GM18507 (cell line): ENCODE measurements at places on chromosomes 16 and 17.

DNA sequence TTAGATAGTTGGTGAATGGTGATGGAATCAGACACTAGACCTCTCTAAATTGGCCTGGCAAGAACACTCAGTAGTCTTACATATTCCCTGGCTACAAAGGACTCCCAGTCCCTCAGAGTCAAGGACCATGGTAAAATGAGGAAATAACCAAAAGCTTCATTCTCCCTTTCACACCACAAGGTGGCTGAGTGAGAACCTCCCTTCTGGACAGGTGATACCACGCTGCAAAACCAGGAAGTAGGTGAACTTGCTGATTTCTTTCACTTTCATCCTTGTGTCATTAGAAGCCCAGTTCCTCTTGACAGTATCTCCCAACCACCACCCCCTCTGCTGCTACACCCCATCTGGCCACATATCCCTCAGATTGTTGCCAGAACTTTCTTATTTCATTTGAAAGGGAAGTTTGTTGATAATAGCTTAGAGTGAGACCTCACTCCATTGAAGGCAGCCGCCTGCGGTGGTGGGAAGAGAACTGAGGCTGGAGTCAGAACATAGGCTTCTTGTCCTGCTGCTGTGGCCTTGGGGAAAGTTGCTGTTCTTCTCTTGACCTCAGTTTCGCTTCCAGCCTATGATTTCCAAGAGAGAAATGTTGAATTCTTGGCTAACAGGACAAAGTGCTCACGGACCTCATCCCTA is 290.6 kb upstream of the CCL2 start:
- peak; percentile 53 for DNase-seq

DNA sequence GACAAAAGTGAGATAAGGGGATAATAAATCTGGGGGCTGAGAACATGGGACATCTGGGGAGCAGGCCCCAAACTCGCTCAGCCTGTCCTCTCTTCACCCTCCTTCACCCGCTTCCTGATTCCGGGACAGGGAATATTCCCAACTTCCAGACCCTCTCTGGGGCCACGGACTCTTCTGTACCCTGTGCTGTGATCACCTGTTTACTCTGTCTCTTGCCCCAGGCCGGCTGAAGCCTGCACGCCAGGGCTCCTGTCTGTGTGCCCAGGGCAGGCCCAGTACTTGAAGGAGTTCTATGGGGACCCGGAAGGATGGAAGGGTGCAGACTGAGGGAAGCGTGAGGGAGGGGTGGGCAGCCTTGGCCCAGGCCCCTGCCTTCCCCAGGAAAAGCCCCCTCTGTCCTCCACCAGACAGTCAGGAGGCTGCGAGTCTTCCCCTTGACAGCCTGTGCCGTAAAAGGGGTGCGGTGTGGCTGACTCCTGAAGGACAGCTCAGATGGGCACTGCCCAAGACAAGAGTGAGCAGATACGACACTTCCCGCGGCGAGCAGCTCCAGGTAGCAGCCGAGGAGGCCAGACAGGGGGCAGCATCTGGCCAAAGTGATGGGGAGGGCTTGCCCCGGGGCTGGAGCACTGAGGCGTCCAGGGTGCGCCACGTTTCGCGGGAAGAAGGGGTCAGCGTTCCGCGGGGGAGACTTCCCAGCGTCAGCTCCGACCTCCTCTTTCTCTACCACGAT is 1.0 kb upstream of the CCNF start:
- no peak for DNase-seq

- no peak for DNase-seq
Measured at GRCh38 chr16:21023509-21024202, 123.1 kb downstream of the LYRM1 start.

DNA sequence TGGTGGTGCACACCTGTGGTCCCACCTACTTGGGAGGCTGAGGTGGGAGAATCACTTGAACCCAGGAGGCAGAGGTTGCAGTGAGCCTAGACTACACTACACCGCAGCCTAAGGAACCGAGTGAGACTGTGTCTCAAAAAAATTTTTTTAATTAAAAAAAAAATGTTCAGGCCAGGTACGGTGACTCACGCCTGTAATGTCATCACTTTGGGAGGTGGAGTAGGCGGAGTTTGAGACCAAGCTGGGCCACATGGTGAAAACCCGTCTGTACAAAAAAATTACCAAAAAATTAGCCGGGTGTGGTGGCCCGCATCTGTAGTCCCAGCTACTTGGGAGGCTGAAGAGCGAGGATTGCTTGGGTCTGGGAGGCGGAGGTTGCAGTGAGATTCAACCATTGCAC is 3.6 kb upstream of the FAM222B start:
- no peak for DNase-seq

DNA sequence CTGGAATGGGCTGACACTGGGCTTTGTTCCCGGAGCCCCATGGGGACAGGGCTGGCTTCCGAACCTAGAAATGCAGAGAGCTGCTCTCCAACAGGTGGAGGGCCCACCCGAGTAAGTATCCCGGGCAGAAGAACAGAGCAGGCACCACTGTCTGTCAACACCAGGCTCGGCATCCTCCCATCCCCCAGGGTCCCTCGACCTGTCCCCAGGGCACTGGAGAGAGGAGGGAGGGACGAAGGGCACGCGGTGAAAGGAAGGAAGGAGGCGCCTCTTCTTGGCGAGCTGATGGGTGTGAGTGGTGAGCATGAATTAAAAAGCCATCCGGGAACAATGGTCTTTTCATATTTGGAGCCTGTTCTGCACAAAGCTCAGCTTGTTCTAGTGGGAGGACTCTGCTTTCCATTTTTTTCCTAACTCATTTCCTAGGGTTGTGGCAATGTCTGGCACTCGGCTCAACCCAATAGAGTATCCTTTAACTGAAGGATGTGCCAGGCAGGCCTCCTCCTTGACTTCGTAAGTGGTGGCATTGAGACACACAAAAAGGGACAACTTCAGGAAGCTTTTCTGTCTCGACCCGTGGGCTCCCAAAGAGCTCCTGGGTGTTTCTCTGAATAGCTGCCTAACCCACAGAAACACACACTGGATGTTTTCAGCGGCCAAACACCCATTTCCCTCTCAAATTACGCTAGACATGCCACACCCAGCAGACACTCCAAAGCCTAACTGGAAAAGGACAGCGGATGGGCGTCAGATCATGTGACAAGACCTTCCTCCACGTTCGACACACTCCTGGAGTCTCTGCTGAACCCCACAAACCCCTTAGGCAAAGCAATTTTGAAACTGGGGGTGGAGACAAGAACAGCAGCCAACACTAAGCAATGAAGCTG is 47.7 kb downstream of the ZFHX3 start:
- DNase-seq = no peak

DNA sequence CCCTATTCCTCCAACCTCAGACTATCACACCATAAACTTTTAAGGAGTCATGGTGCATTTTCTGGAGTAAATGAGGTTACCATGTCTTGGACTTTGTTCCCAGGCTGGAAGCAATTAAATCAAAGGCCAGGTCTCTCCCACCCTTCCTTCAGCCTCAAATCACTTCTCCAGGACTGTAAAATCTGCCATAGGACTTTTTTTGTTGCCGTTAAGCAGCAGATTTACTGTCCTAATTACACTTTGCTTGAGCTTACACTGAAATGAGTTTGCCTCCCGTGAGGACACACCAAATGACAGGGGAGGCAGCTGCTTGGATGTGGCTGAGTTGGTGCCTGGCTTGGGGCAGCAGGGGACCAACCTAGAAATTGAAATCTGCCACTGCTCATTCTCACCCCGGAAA is 14.7 kb downstream of the DCAKD start:
- no peak for DNase-seq

GRCh38 chr17:79000396-79001189 is 9.0 kb downstream of the CANT1 start:
- DNase-seq = no peak

DNA sequence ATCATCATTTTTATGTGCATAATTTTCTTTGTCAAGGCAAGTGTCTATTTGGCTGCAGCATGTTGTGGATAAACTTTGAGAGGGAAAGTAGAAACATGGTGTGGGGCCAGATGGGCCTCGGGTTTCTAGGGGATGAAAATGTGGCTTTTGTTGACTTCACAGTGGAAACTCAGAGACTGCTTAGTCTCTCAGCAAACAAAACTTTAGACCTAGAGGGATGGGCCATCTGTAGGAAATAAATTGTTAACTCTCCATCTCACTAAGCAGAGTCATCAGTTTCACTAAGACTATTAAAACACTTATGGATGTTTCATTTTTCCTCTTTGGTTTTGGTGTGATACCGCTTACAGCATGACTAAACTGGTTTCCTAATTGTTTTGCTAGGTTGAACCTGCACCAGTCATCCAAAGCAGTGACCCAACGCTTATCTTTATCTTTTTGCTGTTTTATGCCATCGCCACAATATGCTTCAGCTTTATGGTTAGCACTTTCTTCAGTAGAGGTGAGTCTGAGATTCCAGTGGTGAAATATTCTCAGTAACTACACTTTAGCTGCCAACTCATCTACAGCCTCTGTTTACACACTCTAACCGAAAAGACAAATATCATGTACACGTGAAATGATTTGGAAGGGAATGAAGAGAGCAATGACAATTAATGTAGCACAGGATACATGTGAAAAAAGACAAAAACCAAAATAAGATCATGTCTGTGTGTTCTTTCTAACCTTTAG is 60.6 kb upstream of the CRYM start:
- no peak for DNase-seq

DNA sequence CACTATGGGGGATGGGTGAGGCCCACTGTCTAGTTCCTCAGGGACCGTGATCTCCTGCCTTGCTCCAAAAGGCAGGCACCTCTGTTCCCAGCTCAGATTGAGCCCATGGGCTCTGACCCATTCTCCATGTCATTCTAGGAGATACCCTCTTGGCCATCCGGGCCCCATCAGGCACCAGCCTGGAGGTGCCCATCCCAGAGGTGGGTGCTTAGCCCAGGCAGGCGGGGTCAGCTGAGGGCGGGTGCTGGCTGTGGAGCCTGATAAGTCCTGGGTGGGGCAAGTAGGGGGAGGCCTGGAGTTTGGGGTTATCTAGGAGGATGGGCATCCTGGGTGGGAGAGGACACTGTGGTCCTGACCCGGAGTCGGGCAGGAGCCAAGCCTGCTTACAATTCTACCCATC is 2.3 kb downstream of the E2F4 start:
- DNase-seq = no peak

- no peak for DNase-seq
Measured at GRCh38 chr17:78601577-78602190, 24.5 kb upstream of the DNAH17 start.

DNA sequence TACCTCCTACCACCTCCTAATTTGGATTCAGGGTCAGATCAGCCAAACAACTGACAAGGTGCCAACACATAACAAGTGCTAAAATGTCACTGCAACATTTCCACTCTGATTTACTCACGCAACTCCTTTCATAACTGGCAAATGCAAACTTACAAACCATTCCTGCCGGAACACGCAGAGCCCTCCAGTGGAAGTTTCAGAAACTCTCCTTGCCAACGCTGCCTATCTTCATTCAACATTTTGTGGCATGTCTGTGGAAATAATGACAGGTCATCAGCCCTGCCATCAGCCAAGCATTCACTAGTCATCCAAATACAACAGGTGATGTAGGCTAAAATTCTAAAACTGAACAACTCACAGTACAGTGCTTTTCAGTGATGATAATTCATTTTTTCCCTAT is 37.7 kb upstream of the OR3A1 start:
- DNase-seq = no peak

DNA sequence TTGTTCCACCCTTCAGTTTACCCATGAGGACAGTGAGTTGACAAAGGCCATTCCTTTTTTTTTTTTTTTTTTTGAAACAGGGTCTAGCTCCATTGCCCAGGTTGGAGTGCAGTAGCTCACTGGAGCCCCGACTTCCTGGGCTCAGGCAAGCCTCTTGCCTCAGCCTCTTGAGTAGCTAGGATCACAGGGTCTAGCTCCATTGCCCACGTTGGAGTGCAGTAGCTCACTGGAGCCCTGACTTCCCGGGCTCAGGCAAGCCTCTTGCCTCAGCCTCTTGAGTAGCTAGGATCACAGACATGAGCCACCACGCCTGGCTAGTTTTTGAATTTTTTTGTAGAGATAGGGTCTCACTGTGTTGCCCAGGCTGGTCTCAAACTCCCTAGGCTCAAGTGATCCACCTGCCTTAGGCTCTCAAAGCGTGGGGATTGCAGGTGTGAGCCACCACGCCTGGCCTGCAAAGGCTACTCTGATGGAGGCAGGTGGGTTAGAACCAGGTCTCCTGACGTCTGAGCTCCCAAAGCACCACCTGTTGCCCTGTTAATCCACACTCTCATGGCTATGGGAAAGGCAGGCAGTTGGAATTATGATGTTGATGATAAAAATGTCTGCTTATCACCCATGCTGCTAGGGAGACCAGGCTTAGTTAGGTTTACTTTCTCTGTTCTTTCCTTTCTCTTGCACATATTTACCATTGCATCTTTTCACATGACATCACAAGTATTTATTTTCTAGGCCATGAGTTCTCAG is 65.2 kb downstream of the KSR1 start:
- DNase-seq = no peak

GRCh38 chr17:78114831-78115723 is 13.5 kb downstream of the TMC6 start:
- no peak for DNase-seq

DNA sequence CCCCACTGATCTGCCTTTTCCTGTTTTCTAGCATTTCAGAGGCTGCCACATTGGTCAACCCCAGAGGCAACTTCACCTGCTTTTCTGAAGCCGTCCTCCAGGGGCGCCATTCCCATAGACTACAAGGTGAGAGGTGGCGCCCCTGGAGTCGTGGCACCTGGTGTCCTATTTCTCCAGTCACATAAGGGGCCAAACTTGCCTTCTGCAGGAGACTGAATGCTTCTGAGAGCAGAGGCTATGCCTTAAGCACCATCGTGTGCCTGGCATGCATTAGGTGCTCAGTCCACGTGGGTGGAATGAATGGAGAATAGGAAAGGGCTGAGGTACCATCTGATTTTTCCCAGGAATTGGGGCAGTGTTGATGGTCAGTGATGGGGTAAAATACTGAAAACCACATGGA is 164.8 kb downstream of the HAPSTR1 start:
- peak; percentile 9 for DNase-seq

DNA sequence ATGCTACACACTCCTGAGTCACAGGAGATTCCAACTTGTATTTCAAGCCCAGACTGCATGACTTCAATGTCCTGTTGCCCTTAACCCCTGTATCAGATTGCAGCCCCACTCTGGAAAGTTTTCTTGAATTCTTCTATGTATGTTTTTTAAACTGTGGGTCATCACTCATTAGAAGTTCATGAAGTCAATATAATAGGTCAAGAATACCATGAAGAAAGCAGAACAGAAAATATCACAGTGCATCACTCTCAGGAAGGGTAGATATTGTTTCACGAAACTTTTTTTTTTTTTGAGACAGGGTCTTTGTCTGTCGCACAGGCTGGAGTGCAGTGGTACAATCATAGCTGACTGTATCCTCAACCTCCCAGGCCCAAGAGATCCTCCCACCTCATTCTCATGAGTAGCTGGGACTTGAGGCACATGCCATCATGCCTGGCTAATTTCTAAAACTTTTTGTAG is 20.5 kb downstream of the PRKCB start:
- DNase-seq = no peak
